ENCODE measurements at places on chromosomes 6 and 20.
A peak's percentile ranks its signal among the peaks of the same experiment; 100 is the strongest.

DNA sequence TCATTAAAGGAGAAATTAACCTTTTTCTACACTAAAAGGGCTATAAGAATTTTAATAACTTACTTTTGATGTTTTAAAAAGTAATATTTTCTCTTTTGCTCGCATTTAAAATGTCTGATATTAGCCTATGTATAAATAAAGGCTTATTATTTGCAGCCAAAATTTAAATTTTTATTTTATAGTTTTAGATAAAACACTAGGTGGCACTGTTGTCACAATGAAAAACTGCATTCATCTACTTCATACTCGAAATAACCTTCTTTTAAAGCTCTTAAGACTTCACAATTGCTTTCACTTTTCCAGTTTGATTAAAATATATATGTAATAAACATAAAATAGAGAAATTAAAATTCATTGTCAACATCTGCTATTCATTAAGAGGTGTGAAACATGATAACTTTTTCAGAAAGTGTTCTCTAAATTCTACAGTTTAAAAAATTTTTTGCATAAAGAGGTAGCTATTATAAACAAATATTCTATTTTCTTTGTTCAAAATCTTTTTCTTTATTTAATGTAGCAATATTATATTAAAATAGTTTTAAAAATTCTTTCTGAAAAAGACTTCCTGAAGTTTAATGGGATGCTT lies 78.8 kb upstream of the DEFB112 start:
- peak; percentile 3 for DNase-seq

DNA sequence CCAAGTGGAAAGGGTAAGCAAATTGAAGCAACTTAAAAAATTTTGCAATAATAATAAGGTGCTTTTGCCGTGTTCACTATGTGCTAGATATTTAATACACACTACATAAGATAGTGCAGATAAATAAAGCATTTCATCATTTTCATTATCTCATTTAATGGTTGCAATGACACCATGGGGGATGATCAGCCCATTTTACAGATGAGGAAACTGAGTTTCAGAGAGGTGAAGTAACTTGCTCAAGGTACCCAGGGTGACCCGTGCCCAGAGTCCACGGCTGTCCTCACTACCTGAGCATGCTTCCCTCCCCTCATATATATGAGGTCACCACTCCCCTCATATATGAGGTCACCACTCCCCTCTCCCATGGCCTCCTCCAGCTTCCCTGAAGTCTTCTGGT lies 7.5 kb upstream of the KCNK5 start:
- no peak for DNase-seq

DNA sequence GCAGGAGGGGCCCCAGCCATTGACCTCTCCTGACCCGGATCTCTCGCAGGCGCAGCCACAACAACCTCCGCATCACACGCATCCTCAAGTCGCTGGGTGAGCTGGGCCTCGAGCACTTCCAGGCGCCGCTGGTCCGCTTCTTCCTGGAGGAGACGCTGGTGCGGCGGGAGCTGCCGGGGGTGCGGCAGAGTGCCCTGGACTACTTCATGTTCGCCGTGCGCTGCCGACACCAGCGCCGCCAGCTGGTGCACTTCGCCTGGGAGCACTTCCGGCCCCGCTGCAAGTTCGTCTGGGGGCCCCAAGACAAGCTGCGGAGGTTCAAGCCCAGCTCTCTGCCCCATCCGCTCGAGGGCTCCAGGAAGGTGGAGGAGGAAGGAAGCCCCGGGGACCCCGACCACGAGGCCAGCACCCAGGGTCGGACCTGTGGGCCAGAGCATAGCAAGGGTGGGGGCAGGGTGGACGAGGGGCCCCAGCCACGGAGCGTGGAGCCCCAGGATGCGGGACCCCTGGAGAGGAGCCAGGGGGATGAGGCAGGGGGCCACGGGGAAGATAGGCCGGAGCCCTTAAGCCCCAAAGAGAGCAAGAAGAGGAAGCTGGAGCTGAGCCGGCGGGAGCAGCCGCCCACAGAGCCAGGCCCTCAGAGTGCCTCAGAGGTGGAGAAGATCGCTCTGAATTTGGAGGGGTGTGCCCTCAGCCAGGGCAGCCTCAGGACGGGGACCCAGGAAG lies 4.5 kb upstream of the COL9A3 start:
- no peak for DNase-seq

DNA sequence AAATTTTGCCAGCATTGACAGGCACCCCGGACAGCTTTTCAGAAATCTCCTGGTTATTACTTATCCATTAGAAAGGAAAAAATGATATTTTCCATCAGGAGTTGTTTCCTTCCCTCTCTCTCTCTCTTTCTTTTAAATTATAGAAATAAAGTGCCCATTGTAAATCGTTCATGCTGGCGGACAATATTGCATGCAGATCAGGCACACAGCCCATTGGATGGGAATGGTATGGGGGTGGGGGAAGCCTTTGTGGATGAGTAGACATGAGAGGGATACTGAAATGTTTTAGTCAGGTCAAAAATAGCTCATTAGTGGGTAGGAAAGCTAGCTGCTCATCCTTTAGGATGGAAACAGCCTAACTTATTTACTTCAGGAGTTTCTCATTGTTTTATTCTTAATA lies 764.9 kb upstream of the MMS22L start:
- DNase-seq = peak; percentile 68

GRCh38 chr20:45097485-45098102 lies 3.3 kb downstream of the KCNS1 start:
- DNase-seq = no peak

DNA sequence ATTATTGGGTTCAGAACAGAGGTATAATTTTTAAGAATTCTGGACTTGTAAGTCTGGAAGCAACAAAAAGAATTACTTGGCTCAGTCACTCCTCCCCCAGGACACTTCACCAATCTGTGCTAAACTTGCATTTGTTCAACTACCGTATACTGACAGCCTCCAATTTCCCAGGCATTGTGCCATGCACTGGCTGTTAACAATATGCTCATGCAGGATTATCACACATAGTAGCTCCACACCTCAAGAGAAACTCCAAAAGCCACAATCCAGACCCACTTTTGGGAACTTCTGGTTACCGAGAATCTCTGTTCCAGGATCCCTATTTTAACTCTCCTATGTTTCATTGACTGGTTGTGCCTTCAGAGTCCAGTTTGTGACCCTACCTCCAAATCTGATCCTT lies 7.7 kb downstream of the ADGRF1 start:
- DNase-seq = peak; percentile 42

DNA sequence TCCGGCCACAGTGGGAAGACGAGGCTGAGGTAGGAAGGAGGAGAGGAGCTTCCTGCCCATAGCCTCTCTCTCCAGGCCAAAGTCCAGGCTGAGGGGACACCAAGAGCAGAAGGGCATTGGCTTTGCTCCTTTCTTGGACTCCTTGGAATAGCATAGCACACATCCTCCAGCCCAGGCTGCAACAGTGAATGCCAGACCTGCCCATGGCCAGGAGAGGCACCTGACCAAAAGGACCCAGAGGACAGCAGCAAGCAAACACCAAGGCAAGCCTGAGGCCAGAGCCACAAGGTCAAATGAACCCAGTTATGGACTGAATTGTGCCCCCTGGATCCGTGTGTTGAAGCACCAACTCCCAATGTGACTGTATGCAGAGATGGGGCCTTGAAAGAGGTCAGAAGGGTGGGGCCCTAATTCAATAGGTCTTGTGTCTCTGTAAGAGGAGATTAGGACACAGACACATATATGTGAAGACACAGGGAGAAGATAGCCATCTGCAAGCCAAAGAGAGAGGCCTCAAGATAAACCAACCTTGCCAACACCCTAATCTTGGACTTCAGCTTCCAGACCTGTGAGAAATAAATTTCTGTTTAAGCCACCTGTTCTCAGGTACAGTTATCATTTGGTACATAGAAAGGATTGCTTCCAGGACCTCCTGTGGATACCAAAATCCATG lies 126.5 kb upstream of the NXT1 start:
- no peak for DNase-seq

GRCh38 chr6:151729829-151730495 lies 77.5 kb upstream of the ESR1 start:
- no peak for DNase-seq

DNA sequence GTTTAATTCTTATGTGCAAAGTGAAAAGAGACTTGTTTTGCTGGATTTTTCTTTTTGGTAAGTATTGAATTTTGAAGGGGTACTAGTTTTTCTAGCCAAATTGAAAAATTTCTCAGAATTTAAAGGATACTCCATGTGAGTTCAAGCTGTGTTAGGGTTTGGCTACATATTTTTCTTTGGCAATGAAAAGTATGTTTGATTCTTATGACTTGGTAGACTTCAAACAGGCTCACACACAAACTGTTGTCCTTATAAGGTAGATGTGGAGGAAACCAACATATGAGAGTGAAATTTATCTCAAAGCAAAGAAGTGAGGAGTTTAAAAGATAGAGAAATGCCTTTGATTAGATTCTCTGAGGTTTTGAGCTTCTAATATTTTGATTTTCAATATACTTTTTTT lies 356.7 kb downstream of the BCKDHB start:
- DNase-seq = no peak

DNA sequence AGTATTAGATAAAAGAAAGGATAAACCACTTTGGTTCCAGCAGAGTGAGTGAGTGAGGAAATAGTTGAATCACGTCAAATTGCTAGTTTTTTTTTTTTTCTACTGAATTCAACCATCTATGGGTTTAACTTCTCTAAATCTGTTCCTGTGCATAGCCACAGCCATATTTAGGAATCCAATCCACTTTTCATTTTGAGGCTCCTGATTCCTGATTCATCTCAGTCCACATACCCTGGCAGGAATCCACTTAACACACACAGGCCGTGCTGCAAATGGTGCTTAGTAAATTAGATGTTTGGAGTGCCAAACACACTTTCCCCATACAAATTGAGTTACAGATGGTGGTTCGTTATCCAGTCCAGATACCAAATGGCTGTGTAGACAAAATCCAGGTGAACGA lies 220.3 kb downstream of the ALDH8A1 start:
- peak; percentile 69 for DNase-seq

DNA sequence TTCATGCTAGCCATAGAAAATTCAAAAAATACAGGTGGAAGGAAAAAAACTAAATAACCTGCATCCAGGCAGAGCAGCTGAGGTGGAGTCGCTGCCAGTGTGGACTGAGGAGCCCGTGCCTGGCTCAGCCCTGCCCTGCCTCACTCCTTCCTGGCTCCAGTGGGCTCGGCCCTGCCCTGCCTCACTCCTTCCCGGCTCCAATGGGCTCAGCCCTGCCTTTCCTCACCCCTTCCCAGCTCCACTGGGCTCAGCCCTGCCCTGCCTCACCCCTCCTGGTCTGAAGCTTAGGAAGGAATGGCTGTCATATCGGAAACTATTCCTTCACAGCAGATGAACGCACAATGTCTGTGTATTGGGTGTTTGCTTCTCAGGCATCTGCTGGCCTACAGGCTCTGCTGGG lies 142.1 kb downstream of the SMOC2 start:
- no peak for DNase-seq

DNA sequence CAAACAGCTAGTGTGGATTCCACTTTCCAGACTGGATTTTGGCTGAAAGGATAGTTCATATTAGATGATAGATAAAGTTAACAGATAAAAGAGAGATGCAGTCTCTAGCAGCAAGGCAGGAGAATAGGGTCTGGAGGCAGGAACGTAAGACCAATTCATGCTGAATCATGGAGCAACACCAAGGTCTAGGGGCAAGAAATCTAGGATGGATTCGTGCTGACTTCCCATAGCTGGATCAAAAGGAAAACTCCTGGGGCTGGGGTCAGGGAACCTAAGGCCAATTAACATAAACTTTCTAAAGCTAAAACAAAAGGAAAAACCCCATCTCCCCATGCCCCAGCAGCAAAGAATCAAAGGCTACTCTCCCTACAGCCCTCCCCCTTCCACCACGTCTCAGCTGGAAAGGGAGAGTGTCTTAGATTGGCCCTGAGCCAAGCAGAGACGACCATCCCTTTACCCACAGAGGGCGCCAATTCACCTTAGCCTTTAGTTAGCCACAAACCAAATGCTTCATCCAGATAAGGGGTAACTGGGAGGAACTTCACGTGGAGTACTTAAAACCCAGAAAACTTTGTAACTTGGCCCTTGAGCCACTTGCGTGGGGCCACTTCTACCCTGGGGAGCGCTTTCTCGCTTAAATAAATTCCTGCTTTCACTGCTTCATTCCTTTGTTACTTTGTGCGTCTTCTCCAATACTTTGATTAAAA lies 7.6 kb downstream of the TREM1 start:
- DNase-seq = no peak

Data from NCI-H446 (cell line).